Activated CD4-positive, alpha-beta memory T cell treated with anti-CD3 and anti-CD28 coated beads for 36 hours (primary cell): ENCODE measurements at places on chromosomes 11 and 22. TPM values are rescaled to one million over a fixed set of nuclear protein-coding genes. Genes with fewer than 3 reads are reported as not detected.

SULT4A1 gene
- total RNA-seq: not detected

- H3K27ac ChIP-seq: no peak overlapping the region
- H3K36me3 ChIP-seq: no peaks in the 10 kb centered on the region
- H3K4me1 ChIP-seq: peaks cover 18% of the 10 kb centered on the region
- H3K4me3 ChIP-seq: peak overlapping the region; percentile 85
- no peaks in the 10 kb centered on the region for H3K27me3 ChIP-seq
Measured at GRCh38 chr11:77411137-77411707, 62.7 kb downstream of the PAK1 start.

DNA sequence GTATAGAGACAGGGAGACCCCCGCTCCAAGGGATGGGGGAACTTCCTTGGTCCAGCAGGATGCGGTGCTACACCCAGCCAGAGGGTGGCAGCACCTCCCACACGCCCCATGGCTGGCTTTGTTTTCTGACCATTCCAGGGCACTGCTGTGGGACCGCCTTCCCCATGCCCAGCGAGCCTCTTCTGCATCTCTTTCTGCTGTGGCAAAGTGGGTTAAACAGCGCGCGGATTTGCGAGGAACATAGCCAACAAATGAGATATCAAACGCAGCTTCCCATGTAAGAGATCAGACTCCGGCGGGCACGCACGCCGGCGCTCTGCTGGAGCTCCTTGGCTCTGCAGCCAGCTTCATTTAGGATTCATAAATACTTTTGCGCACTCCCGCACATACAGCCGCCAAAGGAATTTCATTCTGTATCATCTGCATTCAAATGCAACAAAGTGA is 485.8 kb upstream of the CADM1 start:
- H3K27ac ChIP-seq: no peak overlapping the region
- no peak overlapping the region for H3K4me3 ChIP-seq
- H3K27me3 ChIP-seq: peaks cover 2% of the 10 kb centered on the region

DNA sequence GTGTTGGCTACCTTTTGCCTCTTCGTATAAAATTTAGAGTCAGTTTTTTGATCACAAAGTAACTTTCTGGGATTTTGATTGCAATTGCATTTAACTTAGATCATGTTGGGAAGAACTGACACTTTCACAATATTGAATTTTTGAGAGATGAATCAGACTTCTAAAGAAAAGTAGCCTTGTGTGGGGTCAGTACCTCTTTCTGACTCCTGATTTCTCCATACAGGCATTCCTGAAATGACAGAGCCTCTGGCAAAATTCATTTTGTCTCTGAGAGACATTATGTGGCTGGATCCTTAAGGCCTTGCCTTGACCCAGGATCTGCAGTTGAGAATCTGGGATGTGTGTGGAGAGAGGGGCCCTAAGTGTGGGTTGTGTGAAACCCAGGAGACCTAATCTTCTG is 37.8 kb downstream of the PPFIBP2 start:
- H3K27ac ChIP-seq: no peak overlapping the region
- no peaks in the 10 kb centered on the region for H3K27me3 ChIP-seq
- peaks cover 5% of the 10 kb centered on the region for H3K4me1 ChIP-seq
- no peak overlapping the region for H3K4me3 ChIP-seq

DNA sequence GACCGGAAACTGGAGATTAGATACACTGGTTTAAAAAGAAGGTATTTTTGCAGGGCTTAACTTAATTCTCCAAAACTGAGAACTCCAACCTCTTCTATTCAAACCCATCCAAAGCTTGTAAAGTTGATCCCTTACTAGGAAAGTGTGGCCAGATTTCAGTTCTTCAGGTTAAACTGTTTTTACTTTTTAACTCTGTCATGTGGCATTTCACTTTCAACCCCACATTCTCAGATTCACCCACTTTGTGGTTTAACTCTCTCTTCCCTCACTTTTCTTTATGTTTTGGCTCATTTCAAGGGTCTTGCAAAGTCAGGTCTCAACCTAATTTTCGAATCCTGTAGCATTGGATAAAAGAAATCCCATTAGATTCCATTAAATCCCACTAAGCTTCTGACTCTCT is 75.4 kb downstream of the MPPED2 start:
- H3K4me1 ChIP-seq: no peaks in the 10 kb centered on the region
- DNase-seq: no peak
- no peaks in the 10 kb centered on the region for H3K36me3 ChIP-seq
- H3K4me3 ChIP-seq: no peak overlapping the region

- no peak for DNase-seq
- no peak overlapping the region for H3K27ac ChIP-seq
- H3K36me3 ChIP-seq: no peaks in the 10 kb centered on the region
- peaks cover 12% of the 10 kb centered on the region for H3K4me1 ChIP-seq
- no peak overlapping the region for H3K4me3 ChIP-seq
- H3K27me3 ChIP-seq: peaks cover 22% of the 10 kb centered on the region
Measured at GRCh38 chr11:8021920-8022319, 34.8 kb downstream of the EIF3F start.

DNA sequence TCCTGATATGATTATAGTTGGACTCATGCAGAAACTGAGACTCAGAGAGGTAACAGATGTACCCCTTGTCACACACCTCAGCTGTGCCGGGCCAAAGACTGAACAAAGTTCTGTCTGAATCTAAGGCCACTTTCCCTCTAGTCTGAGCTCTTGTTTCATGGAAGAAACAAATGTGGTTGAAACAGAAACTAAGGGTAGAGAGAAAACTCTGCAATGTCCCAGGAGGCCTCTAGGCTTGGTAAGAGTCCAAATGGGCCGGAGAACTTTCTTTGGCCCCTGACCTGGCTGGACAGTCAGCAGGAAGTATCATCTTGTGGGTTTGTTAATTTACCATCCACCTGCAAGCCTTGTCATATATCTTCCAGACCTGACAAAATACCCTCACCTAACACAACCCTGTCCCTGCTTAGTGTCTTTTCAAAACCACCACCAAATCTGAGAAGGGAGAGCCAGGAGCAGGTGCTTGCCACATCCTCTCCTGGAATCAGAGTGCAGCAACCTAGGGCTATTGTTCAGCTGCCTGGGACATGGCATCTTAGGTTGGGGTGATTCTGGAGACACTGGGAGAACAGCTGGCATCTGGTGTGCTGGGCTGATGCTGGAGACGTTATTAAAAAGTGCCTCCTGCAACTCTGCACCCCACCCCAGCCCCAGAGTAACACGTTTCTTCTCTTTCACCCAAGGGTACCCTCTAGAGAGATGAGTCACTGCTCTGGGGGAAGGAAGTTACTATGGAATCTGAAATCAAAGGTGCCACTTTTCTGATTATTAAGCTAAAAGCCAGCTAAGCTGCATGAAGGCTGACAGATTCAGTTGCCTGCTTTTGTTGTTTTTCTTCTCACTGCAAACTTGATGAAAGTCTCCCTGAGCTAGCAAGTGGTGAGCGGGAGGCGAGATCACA is 126.3 kb upstream of the TIMP3 start:
- H3K27ac ChIP-seq: no peak overlapping the region
- H3K27me3 ChIP-seq: peaks cover 11% of the 10 kb centered on the region
- no peak for DNase-seq
- no peak overlapping the region for H3K4me3 ChIP-seq
- no peaks in the 10 kb centered on the region for H3K36me3 ChIP-seq

DNA sequence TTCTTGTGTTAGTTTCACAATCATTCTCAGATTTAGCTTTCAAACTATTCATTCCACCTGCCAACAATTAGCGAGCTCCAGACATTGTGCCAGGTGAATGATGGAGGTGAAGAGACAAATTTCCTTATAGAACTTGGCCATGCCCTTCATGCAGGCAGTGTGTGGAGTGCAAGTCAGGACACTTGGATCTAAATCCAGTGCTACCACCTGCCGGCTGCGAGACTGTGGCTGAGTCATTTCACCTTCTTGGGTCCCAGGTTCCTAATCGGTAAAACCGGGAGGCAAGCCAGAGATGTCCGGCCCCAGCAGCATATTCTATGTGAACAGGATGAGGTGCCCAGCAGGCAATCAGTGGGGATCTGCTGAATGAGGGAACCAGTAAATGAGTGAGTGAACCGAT is 18.6 kb upstream of the EHF start:
- peaks cover 3% of the 10 kb centered on the region for H3K27me3 ChIP-seq
- no peak for DNase-seq
- no peak overlapping the region for H3K27ac ChIP-seq
- H3K36me3 ChIP-seq: no peaks in the 10 kb centered on the region
- H3K4me3 ChIP-seq: no peak overlapping the region

DNA sequence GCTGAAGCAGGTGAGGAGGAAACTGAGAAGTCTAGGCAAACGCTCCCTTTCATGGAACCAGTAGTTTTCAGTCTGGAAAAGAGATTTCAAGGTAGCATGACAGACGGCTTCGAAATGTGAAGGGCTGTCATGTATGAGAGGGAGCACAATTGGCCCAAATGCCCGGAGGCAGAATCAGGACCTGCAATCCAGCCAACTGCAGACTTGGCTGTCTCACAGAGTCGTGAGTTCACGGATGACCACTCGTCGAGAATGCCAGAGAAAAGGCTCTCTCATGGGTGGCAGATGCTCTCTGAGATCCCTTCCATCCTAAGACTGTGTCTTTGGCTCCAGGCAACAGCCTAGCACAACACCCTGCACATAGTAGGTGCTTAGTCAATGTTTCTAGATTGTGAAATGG is 134.8 kb downstream of the DSCAML1 start:
- no peaks in the 10 kb centered on the region for H3K36me3 ChIP-seq
- DNase-seq: no peak
- no peaks in the 10 kb centered on the region for H3K4me1 ChIP-seq
- H3K27me3 ChIP-seq: peaks cover 4% of the 10 kb centered on the region
- no peak overlapping the region for H3K27ac ChIP-seq

DNA sequence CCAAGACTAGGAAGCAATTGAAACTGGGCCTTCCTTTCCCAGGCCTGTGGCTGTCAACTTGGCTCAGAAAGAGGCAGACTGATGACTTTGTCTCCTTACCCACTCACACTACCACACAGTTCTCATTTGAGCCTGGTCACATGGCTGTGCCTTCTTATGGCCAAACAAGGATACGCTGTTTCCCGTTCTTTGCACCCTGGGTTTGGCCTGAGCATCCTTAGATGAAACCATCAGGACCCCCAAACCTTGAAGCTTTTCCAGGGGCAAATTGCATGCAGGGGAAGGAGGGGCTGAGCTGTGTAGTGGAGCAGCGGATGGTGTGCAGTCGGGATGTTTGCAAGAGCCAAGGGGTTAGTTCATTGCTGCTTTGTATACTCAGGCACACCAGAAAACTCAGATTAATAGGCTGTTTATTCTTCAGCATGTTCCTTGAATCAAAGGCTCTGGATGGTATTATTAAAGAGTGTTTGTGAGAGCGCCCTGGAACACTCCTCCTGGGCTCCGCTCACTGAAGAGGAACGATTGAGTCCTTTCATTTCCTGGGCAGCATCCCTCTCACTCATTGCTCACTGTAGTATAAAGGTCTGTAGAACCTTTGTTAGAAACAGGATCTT is 69.8 kb downstream of the ARFGAP2 start:
- H3K36me3 ChIP-seq: no peaks in the 10 kb centered on the region
- H3K4me1 ChIP-seq: no peaks in the 10 kb centered on the region
- no peak overlapping the region for H3K27ac ChIP-seq

DNA sequence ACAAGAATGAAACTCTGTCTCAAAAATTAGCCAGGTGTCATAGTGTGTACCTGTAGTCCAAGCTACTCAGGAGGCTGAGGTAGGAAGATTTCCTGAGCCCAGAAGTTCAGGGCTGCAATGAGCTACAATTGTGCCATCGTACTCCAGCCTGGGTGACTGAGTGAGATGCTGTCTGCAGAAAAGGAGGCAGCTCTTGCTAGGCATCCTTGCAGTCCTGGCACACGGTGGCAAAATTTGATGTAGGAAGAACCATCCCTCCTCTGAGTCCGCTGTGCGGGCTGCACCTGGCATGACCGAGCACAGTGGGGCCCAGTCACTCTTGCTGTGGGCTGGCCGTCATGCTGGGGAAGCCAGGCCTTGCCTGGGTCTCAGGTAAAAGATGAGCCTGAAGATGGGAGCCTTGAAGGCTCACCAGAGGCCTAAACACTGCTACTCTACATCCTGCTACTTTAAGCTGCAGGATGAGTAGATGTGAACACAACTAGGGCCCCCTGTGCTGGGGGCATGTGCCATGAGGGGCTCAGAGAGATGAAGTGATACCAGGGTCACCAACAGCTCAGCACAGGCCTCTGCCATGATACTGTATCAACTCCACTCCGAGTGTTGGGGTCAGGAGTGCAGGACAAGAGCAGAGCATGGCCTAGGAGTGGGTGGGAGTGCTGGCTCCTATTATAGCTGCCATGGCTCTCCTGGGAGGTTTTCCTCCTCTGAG is 18.6 kb downstream of the CDC45 start:
- peaks cover 3% of the 10 kb centered on the region for H3K4me1 ChIP-seq
- H3K4me3 ChIP-seq: no peak overlapping the region
- H3K27me3 ChIP-seq: no peaks in the 10 kb centered on the region
- DNase-seq: no peak
- peaks cover 45% of the 10 kb centered on the region for H3K36me3 ChIP-seq

DNA sequence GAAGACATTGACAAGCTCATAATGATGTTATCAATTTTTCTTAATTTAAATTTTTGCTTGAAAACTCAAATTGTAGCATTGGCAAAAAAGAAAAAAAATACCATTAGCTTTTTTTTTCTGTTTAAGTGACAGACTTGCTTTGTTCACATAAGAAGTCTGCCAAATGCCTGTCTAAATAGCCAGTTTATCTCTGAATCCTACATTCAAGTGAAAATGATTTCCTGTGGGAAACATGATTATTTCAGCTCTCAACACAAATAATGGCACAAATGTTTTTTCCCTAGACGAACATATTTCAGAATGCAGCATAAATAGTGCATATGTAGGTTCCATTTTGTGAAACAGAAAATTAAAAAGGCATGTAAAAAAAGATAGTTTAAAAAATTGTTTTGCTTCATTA is 23.5 kb downstream of the TYR start:
- H3K27ac ChIP-seq: no peak overlapping the region
- no peak for DNase-seq
- H3K36me3 ChIP-seq: no peaks in the 10 kb centered on the region
- no peaks in the 10 kb centered on the region for H3K27me3 ChIP-seq
- H3K4me3 ChIP-seq: no peak overlapping the region

- no peaks in the 10 kb centered on the region for H3K36me3 ChIP-seq
- no peak for DNase-seq
- H3K27ac ChIP-seq: no peak overlapping the region
- no peaks in the 10 kb centered on the region for H3K4me1 ChIP-seq
- H3K27me3 ChIP-seq: peaks cover 5% of the 10 kb centered on the region
Measured at GRCh38 chr11:57124505-57124904, 57.2 kb upstream of the LRRC55 start.

GRCh38 chr11:28566339-28567089 is 458.3 kb downstream of the METTL15 start:
- H3K27me3 ChIP-seq: no peaks in the 10 kb centered on the region
- H3K27ac ChIP-seq: no peak overlapping the region
- H3K4me3 ChIP-seq: no peak overlapping the region
- H3K36me3 ChIP-seq: no peaks in the 10 kb centered on the region
- DNase-seq: no peak
- H3K4me1 ChIP-seq: no peaks in the 10 kb centered on the region

DNA sequence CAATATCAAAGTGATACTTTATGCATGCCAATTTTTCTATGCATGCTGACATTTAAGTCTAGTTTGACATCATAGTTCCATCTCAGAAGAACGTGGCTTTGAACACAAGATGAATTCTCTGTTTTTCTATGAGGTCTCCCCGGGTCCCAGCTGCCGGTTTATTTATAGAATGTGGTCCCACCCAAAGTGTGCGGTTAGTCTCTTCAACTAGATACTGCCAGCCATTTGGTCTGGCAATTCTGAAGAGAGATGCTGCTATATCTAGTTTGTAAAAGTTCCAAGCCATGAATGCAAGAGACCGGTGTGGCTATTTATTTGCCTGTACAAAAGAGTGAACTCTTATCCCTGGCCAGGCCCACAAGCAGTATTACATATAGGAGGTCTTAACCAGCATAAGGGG is 9.2 kb downstream of the OR5A2 start:
- no peak overlapping the region for H3K27ac ChIP-seq
- DNase-seq: no peak
- H3K36me3 ChIP-seq: no peaks in the 10 kb centered on the region
- no peak overlapping the region for H3K4me3 ChIP-seq
